Posterior vena cava (tissue), 2 donors: ENCODE measurements at places on chromosomes 1 and 21.

GRCh38 chr1:167291539-167292185 lies 71.0 kb downstream of the POU2F1 start:
- DNase-seq, result no peak

DNA sequence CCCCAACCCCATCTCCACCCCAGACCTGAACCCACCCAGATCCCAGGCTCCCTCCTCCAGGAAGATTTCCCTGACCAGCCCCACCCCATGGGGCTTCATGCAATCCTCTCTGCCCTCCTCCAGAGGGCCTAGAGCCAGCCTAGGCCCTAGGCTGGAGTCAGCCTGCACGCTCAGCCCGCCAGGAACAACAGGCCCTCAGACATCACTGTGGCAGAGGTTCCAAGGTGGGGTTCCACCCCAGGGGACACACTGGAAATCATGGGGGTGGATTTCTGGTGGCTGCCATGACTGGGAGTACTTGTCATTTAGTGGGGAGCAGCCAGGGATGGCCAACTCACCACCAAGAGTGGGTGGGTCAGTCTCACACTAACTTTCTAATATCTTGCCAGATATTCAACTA lies 122.0 kb downstream of the GLIS1 start:
- peak; percentile 14 for DNase-seq

DNA sequence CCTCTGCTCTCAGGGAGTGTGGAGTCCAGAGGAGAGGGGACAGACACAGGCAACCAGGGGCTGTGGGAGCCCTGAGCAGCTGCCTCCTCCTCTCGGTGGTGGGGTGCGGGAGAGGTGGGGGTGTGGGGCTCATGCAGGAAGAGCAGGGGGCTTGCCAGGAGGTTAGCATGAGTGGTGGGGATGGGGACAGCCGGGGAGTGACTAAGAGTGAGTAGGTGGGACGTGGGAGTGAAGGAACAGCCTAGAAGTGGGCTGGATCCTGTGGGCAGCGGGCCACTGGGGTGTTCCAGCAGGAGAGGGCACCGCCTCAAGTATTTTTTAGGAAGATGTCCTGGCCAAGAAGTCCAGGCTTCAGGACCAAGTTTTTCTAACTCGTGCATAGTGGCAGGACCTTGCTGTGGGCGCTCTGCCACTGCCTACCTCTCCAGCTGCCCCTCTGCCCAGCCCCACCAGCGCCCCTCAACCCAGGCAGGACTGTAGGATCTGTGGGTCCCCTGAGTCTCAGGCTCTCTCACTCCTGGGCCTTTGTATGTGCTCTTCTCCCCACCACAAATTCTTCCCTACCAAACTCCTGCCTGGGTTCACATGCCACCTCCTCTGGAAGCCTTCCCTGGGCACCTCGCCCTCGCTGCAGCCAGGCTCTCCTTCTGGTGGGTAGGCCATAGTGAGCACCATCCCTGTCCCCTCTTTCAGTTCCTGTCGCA lies 18.8 kb upstream of the LHX4 start:
- DNase-seq, result peak; percentile 68

DNA sequence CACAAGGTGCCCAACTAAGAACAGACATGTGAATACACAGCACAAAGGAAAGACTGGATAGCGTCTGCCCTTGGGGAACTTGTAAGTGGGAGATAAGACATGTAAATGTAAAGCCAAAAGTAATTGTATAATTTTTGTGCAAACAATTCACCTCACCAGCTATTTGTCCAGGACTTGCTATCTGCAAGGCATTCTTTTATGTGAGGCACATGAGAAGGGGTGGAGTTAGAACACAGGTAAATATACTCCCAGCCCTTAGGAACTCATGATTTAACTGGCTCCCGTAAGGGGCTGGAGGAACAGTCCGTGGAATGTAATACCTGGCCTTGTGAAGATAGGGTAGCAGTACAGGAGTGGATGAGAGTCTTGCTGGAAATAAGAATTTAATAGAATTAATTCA lies 61.3 kb downstream of the CDK18 start:
- DNase-seq, result no peak

- no peak for DNase-seq
Measured at GRCh38 chr1:87150143-87150542, 178.5 kb upstream of the LMO4 start.

DNA sequence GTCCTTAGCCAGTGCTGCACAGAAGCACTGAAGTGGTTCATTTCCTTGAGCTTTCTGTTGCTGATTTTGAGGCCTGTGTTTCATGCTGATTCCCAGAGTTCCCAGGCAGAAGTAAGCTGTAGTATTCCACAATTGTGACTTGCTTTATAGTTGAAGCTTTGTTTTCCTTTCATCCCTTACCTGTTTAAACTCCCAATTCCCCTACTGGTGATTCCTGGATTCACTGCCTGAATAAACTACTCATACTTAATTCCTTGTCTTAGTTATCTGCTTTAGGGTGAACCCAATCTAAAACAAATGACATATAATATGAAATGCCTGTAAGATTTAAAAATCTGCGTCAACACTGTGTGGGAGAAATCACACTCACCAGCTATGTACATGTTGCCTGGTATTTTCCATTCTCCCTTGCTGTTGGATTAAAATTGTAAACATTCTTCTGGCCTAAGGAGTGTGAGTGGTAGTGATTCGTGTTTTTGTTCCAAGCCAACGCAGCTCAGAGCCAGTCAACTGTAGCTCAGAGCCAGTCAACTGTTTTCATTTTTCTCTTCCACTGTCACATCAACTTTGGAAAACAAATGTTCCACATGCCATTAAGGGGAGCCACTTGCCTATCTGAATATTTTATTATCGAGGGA lies 879.4 kb downstream of the MRPL39 start:
- no peak for DNase-seq

GRCh38 chr1:206808615-206809014 lies 36.3 kb upstream of the IL10 start:
- DNase-seq, result no peak

GRCh38 chr1:48563021-48563420 lies 91.0 kb upstream of the SPATA6 start:
- no peak for DNase-seq

DNA sequence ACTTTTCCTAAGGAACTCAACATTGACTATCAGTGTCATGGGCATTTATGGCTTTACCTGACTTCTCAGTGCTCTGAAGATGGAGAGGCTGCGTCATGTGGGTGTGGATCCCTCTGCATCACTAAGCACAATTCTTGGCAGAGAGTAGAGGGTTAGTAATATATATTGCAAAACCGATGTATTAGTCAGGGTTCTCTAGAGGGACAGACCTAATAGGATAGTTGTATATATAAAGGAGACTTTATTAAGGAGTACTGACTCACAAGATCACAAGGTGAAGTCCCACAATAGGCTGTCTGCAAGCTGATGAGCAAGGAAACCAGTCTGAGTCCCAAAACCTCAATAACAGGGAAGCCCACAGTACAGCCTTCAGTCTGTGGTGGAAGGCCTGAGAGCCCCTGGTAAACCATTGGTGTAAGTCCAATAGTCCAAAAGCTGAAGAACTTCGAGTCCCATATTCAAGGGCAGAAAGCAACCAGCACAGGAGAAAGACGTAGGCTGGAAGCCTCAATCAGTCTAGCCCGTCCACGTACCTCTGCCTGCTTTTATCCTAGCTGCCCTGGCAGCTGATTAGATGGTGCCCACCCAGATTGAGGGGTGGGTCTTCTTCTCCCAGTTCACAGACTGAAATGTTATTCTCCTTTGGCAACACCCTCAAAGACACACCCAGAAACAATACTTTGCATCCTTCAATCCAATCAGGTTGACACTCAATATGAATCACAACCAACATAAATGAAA lies 159.7 kb upstream of the NRIP1 start:
- no peak for DNase-seq

DNA sequence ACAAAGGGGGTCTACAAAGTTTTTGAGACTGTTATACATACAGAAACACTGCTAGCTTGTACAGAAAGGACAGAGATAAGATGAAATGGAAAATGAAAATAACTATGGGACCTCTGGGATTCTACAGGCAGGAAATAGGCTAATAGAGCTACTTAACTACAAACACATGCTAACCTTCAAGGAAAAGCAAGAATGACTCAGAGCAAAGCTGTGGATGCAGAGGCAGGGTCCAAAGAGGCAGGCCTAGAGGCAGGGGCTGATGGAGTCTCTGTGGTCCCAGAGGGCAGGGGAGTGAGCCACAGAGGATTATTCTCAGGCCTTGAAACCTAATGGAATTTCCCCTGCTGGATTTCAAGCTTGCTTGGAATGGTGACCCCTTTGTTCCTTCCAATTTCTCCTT lies 18.7 kb upstream of the GOLT1A start:
- no peak for DNase-seq

GRCh38 chr1:76294482-76295194 lies 220.1 kb downstream of the ST6GALNAC3 start:
- no peak for DNase-seq

DNA sequence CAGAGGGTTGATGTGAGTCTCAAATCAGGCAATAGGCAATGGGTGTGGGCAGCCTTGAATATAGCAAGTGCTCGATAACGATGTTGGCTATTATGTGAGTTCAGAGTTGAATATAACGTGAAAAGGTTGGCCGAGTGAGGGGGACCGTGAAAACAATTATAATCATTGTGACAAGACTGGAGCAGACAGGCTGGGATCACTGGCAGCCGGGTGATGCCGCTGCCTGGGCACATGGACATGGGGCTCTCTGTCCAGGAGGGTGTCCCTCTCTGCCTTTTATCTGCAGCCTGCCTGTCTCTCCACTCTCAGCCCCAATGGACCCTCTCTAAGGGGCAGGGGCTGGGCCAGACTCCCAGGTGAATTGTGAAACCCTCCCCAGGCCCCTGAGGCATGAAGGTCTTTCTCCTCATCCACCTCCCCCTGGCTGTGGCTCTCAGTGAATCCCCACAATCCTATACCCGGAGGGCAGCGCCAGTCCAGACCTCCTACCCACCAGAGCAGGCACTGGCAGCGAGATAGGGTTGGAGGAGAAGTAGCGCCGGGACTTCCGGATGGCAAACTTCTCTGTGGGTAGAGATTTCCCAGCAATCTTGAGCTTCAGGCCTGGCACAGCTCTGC lies 36.4 kb downstream of the TTC39A start:
- peak; percentile 36 for DNase-seq

GRCh38 chr1:32116531-32116930 lies 8.7 kb downstream of the KPNA6 start:
- no peak for DNase-seq

- no peak for DNase-seq
Measured at GRCh38 chr21:46552865-46553379, 52.0 kb downstream of the S100B start.

DNA sequence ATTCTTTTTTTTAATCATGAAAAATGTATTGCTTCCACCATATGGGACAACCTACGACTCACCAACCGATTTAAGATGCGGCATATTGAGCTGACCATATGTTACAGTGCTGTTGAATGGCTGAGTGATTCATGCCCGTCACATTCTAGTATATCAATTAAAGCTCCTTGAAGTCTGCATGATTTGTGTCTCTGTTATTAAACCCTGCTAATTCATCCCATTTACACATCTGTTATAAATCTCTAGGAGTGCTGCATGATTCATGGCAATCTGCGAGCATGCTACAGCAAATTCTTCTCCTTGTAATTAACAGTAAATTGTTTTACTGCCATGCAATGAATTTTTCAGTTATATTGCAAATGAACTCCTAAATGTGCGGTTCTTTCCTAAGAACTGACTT lies 239.8 kb downstream of the USH2A start:
- DNase-seq, result no peak

DNA sequence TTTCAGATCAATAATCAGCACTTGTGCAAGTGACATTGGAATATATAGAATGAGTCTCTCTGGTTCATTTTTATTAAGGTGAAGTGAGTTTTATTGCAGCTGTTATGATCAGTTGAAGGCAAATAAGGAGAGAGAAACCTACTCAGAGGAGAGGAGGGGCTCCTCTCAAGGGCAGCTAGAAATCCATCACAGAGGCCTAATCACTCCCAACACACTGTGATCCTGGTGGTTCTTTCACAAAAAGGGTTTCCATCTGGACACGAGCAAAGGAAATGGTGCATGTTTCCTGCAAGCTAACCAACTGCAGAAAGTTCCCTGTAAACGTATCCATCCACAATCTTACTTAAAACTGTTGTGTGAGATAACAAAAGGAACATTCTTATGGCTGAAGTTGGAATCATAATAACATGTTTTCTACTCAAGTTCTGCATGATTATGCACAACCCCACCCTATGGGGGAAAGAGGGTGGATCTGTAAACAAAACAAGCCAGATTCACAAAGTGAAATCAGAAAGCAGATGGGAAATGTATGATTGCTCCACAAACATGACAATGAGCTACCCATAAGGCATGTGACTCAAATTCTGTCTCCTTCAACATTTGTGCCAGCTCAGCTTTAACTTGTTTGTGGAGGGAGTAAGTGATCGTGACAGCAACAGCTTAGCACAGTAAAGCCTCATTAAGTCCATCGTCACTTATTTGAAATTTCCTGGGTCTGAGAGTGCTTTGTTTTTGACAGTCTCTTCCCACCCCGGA lies 141.2 kb upstream of the ST6GALNAC5 start:
- DNase-seq, result no peak

- DNase-seq, result peak; percentile 24
Measured at GRCh38 chr21:41432562-41433460, 6.8 kb downstream of the MX1 start.

DNA sequence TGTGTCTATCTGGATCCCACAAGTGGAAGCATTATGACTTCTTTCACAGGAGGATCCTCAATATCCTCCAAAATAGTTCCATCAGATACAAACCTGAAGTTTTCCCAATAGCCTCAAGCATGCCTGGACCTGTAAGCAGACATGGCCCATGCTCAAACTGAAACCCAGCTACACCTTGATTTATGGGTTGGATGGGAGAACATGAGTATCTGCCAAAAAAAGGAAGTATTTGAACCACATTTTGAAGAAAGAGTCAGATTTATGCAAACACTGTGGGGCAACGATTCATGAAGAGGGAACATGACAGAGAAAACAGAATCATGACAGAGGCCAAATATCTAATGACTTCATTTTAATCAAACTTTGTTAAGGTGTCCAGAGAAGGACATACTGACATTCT lies 351.0 kb upstream of the NFIA start:
- no peak for DNase-seq

GRCh38 chr1:200332716-200333115 lies 77.1 kb downstream of the ZNF281 start:
- DNase-seq, result no peak

- peak; percentile 40 for DNase-seq
Measured at GRCh38 chr1:180966744-180967536, 54.2 kb downstream of the KIAA1614 start.

- DNase-seq, result no peak
Measured at GRCh38 chr1:67791261-67791660, 42.0 kb downstream of the GNG12 start.
